NT2/D1 (cell line): ENCODE measurements at places on chromosomes 12 and 14.

DNA sequence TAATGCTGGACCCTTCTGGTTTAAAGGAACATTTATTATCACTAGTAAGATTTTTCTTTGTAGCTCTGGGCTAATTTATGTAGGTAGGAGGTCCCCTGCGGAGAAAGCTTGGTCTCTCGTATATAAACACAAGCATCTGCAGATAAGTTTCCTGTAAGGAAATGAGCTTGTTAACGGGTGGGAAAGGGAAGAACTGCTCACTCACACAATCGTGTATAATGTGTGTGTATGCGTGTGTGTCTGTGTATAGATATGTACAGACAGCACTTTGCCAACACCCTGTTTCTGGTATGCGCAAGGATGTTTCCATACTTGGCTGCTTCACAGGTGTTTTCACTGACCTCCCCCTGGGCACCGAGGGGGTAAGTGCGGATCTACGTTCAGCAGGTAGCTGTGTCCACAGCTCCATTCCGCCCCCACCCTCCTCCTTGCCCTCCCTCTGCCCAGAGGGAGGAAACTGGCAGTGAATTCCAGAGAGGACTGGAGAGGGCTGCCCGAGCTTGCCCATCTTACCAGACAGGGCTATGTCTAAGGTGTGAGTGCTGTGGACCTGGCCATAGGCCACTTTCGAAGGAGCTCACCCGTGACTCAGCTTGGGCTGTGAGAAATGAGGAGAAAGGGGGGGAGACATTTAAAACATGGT is 65.2 kb downstream of the NINJ2 start:
- DNase-seq = no peak

DNA sequence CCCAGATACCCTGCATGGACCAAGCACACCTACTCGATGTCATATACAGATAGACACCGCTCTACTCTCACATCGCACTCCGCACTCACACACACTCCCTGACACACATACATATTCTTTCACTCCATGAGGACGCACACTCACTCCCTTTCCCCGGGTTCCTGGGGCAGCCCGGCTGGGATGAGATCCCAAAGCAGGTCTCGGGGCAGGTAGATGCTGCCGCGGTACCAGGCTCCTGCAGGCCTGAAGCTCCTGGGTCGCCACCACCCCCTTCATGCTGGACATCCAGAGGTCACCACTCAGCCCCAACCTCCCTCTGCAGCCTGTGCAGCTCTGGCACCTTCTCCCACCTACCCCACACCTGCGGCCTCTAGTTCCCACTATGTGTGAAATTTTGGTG is 2.3 kb downstream of the C1QL4 start:
- no peak for DNase-seq

DNA sequence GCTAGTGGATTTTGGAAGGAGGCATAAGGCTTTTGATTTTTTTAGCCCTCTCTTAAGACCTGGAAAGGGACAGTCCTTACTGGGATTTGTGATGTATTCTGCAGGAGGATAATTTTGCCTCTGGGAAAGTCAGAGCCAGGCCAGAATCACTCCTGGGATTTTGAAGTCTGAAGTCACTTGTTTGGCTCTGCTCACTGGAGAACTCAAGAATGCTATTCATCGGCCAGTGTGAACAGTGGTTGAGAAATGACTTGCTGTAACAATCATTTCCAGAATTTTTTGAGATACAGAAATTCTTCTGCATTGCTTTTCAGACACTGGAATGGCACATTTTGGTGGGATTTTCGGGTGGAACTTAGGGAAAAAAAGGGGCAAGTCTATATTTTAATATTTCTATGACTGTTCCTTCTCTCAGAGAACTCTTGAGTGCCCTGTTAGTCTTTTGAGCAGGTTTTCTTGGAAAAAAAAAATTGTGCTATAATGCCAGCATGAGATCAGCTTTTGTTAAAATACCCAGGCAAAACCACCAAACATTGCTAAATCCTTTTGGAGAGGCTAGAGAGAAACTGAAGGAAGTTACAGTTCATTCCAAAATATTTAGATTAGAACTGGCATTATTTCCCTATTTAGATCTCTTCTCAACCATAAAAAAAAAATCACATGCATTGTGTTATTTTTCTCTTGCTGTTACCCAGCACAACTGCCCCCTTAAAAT is 26.1 kb upstream of the BHLHE41 start:
- no peak for DNase-seq

- DNase-seq = no peak
Observed at GRCh38 chr14:69181491-69181890, 9.8 kb upstream of the EXD2 start.

- DNase-seq = no peak
Observed at GRCh38 chr12:104890476-104891096, 67.5 kb downstream of the SLC41A2 start.

DNA sequence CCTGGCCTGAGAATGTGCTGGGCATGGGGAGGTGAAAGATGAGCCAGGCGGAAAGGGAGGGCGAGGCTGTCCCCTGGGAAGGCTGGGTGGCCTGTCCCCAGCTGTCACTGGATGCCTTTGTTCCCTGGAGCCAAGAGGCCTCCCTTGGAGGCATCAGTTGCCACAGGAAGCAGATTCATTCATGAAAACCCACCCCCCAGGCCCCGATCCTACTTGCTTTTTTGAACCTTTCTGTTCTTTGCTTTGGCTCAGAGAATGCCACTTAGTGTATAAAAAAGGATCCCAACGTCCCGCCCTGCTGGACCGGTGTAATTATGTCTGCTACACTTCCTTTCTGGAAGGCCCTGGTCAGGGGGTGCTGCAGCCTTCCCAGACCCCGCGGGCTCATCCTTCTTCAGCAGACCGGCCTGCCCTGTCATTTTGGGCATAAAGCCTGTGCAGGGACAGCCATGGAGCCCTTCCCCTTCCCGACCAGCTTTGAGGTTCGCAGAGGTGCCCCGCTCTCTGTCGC is 220.2 kb downstream of the SLC41A2 start:
- DNase-seq = no peak

GRCh38 chr14:94710731-94711130 is 59.2 kb downstream of the GSC start:
- no peak for DNase-seq
